ENCODE measurements at places on chromosomes 7 and 10.

- DNase-seq, result no peak
These were observed 708.1 kb upstream of the PCDH15 start for GRCh38 chr10:55509168-55509567.

GRCh38 chr10:132363376-132363775 lies 31.4 kb downstream of the LRRC27 start:
- DNase-seq, result no peak

- DNase-seq, result no peak
These were observed 171.5 kb downstream of the PRPF18 start for GRCh38 chr10:13758312-13758711.

- no peak for DNase-seq
These were observed 19.5 kb downstream of the CACUL1 start for GRCh38 chr10:118735294-118735693.

- no peak for DNase-seq
These were observed 435.8 kb downstream of the GPAM start for GRCh38 chr10:111747751-111748150.

DNA sequence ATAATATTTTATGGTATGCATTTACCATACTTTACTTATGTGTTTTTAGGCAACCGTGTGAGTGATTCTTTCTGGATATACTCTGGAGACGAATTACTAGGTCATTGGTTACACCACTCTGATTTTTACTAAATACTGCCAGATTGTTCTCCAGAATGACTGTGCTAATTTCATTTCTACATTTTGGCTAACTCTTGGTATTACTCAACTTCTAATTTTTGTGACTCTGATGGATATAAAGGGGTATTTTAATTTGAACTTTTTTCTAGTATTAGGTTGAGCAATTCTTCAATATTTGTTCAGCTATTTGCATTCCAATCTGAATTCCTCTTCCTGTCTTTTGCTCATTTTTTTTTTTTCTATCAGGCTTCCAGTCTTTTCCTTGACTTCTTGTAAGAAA lies 223.6 kb downstream of the MDFIC start:
- no peak for DNase-seq

DNA sequence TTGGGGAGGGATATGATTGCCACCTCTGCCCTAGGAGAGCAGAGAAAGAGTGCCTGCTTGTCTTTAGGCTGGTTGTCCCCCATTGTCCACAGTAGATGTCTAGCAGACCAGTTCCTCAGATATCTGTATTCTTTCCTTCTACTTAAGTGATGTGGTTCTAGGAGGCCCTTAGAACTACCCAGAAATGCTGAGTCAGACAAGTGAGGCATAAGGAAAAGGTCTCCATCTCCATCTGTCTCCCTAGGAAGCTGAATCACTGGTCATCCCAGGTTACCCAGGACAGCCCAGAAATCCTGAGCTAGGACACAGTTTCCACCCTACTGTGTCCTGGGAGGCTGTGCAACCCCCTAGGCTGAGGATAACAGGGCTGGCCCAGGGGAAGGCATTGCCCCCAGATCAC lies 93.4 kb upstream of the INHBA start:
- DNase-seq, result no peak

DNA sequence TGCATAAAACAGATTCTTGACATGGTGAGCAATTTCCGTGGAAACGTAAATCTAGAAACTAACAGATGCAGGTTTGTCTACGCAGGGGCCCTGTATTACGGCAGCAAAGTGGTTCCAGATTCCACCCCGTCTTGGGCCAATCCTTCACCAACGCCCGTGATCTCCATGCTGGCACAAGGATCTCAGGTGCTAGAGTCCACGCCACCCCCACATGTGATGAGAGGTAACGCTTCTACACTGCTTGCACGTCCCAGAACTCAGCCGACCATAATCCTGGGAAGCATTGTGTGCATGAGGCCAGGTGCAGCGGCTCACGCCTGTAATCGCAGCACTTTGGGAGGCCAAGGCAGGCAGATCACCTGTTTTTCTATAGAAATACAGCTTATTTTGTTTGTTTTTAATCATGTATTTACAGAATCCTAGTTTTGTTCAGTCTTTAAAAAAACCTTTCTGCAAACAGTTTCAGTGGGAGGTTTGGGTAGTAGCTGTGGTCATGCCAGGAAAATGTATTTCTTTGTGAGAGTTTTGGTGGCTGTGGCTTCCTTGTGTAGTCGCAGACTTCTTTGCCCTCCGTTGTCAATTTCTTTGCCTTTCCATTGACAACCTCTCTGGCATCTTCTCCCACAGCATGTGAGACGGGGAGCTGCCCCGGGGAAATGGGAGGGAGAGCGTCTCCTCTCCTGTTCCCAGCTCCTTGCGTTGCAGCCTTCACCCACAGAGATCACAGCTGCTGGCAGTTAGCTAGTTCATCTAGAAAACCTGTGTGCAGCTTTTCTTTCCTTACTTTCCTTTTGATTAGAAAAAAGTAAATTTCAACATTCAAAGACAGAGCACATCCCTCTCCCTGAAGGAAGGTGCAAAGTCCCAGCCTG lies 35.7 kb downstream of the ITIH2 start:
- no peak for DNase-seq

DNA sequence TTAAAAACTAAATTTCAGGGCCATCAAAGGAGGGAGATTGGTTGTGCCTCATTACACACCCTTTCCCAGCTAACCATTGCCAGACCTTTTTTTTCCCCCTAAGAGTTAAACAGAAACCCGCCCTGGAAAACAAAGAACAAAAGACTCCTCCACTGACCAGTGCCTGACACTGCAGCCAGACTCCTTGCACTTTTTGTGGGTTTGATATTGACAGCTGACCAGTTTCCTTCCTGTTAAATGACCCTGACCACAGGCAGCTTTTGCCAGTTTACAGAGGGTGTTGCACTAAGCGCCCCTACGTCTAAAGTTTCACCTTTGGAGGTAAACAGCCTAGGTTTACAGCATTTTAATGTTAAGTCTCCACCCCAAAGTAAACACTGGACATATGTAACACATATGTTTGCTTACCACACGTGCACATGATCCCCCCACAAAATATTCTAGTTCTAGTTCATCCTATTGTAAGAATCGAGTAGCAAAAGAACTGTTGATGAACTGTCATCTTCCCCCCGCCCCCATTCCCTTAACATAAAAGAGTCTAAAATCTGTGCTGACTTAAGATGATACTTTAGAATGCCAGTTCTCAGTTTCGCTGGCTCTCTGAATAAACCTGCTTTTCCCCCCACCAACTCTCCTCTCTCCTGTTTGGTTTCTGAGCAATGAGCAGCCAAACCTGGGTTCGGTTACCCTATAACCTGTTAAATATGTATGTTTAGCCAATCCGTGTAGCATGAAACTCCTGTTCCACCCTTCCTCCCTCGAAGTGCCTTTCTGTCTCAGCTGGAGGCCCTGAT lies 38.0 kb downstream of the FOXI2 start:
- no peak for DNase-seq

Measured in stimulated activated CD8-positive, alpha-beta memory T cell treated with anti-CD3 and anti-CD28 coated beads, Interleukin-12 subunit alpha, Interleukin-12 subunit beta, amount 100 ng/mL, for 4 hours (primary cell).